NCI-H1417 treated with DMSO at 0.1 percent for 48 hours (cell line): ENCODE measurements at places on chromosomes 6 and 20.

DNA sequence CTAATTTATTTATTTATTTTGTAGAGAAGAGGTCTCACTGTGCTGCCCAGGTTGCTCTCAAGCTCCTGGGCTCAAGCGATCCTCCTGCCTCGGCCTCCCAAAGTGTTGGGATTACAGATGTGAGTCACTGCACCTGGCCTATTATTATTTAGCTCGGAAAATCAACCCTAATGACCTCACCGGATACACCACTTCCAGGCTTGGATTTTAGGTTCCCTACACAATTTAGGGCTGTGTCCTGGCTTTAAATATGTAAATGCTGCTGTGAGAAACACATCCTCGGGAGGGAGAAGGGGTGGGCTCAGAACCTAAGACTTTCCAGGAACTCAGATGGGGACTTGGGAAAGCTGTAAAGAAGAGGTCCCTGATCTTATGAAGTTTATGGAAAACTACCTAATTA is 51.0 kb upstream of the SLC32A1 start:
- no peak for DNase-seq

- no peak for DNase-seq
These were observed 5.8 kb upstream of the MCM9 start for GRCh38 chr6:118940770-118941169.

GRCh38 chr20:51985013-51985415 is 182.7 kb upstream of the SALL4 start:
- no peak for DNase-seq

- no peak for DNase-seq
These were observed 33.1 kb downstream of the FGD2 start for GRCh38 chr6:37038292-37039198.

- DNase-seq: no peak
These were observed 234.7 kb upstream of the ECI2 start for GRCh38 chr6:4370066-4370465.

DNA sequence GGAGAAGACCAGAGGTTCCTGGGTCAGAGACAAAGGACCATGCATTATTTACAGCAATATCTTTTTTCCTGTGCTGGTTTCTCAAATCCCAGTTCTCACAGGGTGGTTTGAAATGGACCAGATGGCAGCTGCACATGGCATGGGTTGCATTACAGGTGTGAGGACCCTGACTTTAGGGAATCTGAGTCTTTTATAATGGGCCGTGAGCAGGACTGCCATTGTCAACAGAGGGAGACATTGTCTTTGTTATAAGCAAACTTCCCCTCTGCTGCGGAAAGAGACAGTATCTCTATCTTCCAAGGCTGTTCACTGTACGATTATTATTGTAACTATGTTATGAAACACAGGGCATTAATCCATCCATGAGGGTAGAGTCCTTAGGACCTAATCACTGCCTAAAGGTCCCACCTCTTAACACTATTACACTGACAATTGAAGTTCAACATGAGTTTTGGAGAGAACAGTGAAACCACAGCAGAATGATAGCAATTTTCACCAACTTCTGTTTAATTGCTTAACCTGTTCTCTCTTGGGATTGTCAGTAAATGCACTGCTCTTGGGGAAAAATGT is 156.1 kb upstream of the AGPAT4 start:
- no peak for DNase-seq

- DNase-seq: no peak
These were observed 25.1 kb upstream of the CCR6 start for GRCh38 chr6:167097770-167098169.

DNA sequence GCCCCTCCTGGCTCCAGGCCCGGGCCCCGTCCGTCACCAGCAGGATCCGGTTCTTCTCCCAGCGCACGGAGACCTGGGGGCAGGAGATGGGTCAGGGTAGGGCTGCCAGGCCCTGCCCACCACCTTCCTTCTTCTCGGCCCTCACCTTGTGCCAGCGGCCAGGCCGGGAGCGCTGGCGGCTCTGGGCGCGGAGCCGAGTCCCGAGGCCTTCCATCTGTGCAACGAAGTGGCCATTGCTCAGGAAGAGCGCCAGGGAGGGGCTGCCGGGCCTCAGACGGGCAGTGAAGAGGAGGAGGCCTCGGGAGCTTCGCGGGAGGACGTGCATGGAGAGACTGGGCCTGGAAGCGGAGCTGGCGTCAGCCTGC is 7.9 kb downstream of the ADRM1 start:
- DNase-seq: no peak

GRCh38 chr6:73421534-73421933 is 26.9 kb downstream of the DDX43 start:
- no peak for DNase-seq

- DNase-seq: no peak
These were observed 94.1 kb upstream of the SHLD1 start for GRCh38 chr20:5656126-5656525.

DNA sequence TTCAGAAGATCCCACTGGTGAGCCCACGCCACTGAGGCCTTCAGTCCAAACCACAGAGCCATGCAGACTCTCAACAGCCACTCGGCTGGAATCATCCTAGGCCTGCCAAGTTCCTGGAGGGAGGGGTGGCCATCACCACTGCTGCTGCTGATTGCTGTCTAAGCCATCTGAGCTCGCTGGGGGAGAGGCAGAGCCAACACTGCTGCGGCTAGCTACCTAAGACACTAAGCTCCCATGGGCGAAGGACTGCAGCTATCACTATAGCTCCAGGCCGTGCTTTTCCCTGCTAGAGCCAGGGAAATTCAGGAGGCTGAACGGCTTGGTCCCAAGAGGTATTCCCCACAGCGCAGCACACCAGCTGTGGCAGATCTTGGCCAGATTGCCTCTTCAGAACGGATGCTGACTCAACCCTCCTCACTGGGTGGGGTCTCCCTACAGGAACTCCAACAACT is 73.6 kb downstream of the TBC1D32 start:
- no peak for DNase-seq

- DNase-seq: no peak
These were observed 208.9 kb downstream of the KIF16B start for GRCh38 chr20:16364320-16364687.

DNA sequence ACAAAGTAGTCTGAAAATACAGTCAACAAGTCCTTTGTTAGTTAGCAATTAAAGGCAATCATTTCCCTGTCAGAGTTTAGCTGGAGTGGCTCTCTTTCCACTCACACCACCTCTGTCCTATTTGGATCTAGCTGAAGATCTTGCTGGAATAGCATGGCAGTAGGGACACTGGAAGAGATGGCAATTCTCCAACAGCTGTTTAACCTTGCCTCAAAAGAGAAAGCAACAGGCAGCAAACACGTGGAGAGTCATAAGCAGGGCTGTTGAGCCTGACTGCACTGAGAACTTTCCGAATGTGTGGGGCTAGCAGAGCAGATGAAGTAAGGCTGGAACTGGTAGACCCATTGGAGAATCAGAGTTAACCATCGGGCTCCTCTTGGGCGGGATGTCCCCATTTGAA is 38.0 kb upstream of the PRSS35 start:
- peak; percentile 18 for DNase-seq

DNA sequence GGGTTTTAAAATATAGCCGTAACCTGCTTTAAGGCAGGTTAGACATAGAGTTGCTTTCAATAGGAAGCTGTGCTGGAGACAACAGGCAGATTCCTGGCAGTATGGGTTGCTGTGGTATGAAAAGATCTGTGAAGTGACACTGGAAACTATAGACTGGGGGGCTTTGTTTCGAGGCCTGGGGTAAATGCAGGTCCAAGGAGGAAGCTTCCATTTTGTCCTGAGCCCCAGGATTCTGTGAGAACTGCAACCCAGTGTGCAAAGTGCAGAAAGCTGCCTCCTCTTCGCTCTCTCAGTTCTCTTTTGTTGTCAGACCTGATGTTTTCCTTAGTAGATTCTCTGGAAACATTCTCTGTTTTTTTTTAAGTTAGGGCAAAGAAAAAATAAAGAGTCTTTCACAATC is 86.9 kb downstream of the LYRM4 start:
- no peak for DNase-seq

DNA sequence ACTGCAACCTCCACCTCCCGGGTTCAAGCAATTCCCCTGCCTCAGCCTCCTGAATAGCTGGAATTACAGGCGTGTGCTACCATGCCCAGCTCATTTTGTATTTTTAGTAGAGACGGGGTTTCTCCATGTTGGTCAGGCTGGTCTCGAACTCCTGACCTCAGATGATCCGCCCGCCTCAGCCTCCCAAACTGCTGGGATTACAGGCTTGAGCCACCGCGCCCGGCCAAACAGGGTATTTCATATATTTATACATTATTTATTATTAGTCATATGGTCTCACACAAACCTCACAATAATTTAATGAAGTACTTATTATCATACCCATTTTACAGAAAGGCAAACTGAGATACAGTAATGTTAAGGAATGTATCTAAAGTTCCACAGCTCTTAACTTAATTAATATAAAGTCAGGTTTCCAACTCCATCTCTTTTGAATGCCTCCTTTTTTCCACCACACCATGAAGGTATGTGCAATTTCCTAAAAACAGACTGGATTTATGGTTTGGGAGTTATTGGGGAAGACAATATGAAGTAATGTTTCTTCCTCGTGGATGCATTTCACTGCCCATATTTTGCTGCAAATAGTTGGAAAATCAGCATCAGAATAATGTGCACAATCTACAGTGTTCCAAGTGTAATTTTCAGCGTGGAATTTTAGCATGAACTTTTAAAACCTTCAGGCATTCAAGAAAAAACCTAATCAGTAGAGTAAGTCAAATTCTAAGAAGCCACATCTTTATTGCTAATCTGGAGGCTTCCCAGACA is 65.7 kb downstream of the ZMYND8 start:
- no peak for DNase-seq

GRCh38 chr6:113122060-113122459 is 735.1 kb upstream of the MARCKS start:
- DNase-seq: no peak

DNA sequence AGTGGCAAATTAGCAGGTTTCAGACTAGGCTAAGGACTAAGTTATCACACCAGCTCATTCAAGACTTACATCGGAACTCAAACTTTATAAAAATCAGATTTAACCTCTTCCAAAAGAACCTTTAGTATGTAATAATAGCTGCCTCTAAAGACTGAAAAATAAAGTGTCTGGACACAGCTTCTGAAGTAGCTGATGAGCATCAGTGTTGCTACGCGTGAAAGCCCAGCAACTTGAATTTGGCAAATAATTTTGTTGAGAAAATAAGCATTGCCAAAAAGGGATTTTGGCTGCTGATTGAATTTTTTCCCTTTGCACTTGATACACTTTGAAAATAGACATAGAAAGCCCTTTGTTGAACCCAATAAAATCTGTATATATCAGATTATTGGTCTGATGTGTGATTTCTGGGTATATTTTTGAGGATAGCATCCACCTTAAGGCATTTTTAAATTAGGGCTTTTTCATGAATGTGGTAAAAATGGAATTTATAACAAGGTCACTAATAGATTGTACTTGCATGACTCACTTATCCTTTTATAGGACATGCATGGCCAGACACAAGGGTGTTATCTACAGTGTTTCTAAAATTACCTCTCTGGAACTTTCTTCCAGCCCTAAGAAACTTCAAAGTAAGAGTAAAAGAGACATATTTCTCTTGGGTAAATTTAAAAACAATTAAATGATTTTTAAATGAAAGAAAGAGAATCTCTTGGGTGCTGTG is 350.4 kb downstream of the TENT5A start:
- DNase-seq: no peak

GRCh38 chr6:157133856-157134255 is 189.5 kb downstream of the TMEM242 start:
- no peak for DNase-seq
